ENCODE measurements at places on chromosomes 2 and 18. TPM values are rescaled to one million over a fixed set of nuclear protein-coding genes. Genes with fewer than 3 reads are reported as not detected.

GRCh38 chr2:197141702-197142473 is 168.7 kb downstream of the ANKRD44 start:
- DNase-seq = no peak
- H3K27me3 ChIP-seq = no peaks in the 10 kb centered on the region
- H3K27ac ChIP-seq = no peak overlapping the region
- no peaks in the 10 kb centered on the region for H3K36me3 ChIP-seq
- no peak overlapping the region for H3K4me3 ChIP-seq
- H3K4me1 ChIP-seq = no peaks in the 10 kb centered on the region

DNA sequence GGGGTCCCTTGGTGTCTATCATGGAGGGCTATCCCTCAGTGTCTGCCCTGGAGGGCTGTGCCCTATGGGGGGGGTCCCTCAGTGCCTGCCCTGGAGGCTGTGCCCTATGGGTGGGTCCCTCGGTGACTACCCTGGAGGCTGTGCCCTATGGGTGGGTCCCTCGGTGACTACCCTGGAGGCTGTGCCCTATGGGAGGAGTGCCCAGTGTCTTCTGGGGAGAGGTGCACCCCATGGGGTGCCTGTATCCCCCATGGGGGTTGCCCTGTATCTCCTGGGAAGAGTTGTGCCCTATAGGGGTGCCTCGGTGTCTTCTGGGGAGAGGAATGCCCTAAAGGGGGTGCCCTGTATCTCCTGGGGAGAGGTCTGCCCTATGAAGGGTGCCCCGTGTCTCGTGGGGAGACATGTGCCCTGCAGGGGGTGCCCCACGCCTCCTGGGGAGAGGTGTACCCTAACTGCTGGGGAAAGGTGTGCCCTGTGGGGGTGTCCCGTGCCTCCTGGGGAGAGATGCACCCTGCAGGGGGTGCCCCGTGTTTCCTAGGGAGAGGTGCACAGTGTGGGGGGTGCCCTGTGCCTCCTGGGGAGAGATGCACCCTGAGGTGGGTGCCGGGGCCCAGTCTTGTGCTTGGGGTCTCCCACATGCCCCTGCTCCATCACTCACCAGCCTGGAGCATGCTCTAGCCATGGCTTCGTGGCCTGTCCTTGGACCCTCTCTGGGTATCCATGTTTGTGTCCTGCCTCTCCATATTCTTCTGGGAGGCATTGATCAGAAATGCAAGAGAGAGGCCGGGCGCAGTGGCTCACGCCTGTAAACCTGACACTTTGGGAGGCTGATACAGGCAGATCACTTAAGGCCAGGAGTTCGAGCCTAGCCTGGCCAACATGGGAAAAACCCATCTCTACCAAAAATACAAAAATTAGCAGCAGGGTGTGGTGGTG is 215.6 kb downstream of the HDAC4 start:
- no peaks in the 10 kb centered on the region for H3K27me3 ChIP-seq
- H3K36me3 ChIP-seq = no peaks in the 10 kb centered on the region
- H3K4me1 ChIP-seq = no peaks in the 10 kb centered on the region
- no peak overlapping the region for H3K4me3 ChIP-seq
- no peak for DNase-seq
- no peak overlapping the region for H3K27ac ChIP-seq

DNA sequence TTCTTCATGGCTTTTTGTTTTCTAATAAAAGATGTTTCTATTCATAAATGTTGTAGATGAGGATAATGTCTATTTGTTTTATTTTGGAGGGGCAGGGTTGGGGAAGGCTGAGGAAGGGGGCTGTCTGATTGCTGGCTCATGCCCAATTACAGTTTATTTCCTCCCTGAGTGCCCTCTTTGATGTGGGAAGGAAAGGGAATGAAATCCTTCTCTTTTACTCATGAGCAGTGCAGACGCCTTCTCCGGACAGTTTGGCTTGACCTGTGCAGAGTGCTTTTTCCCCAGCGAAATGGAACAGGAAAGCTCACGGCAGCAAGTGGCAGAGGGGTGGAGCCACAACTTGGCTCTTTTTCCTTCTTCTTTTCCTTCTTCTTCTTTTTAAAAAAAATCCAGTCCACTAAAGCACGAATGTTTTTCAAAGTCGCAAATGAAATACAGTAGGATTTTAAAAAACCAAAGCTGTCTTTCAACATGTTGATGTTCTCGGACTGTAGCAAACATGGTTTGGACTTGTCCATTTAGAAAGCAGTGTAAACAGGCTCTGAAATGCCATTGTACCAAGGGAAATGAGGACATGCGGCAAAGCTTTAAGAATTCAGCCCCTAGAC is 34.5 kb downstream of the RAB31 start:
- no peak overlapping the region for H3K27ac ChIP-seq
- DNase-seq = no peak
- no peaks in the 10 kb centered on the region for H3K36me3 ChIP-seq
- no peak overlapping the region for H3K4me3 ChIP-seq
- no peaks in the 10 kb centered on the region for H3K4me1 ChIP-seq

DNA sequence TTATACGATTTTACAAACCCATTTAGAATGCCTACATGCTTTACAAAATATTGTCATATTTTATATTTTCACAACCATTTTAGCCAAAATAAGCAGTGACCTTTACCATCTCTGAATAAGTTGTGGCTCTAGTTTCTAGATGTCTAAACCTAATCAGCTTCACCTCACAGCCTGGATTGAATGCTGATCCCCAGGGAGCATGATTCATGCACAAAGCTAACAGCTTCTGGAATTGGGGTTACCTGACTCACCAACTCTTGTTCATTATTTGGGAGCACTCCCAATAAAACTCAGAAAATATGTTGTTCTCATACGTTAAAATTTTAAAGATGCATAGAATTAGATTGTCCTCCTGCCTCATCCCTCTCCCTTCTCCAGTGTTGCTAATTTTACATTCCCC is 611.7 kb upstream of the NETO1 start:
- H3K27ac ChIP-seq = no peak overlapping the region
- no peaks in the 10 kb centered on the region for H3K4me1 ChIP-seq
- H3K4me3 ChIP-seq = no peak overlapping the region
- H3K36me3 ChIP-seq = no peaks in the 10 kb centered on the region
- no peaks in the 10 kb centered on the region for H3K27me3 ChIP-seq

GRCh38 chr18:9403795-9404564 is 69.4 kb downstream of the TWSG1 start:
- no peak overlapping the region for H3K4me3 ChIP-seq
- DNase-seq = no peak
- no peaks in the 10 kb centered on the region for H3K4me1 ChIP-seq
- no peaks in the 10 kb centered on the region for H3K36me3 ChIP-seq
- no peaks in the 10 kb centered on the region for H3K27me3 ChIP-seq

GRCh38 chr2:27798948-27799645 is 27.6 kb downstream of the MRPL33 start:
- no peak for DNase-seq
- H3K4me3 ChIP-seq = no peak overlapping the region
- no peaks in the 10 kb centered on the region for H3K4me1 ChIP-seq
- H3K27me3 ChIP-seq = no peaks in the 10 kb centered on the region

DNA sequence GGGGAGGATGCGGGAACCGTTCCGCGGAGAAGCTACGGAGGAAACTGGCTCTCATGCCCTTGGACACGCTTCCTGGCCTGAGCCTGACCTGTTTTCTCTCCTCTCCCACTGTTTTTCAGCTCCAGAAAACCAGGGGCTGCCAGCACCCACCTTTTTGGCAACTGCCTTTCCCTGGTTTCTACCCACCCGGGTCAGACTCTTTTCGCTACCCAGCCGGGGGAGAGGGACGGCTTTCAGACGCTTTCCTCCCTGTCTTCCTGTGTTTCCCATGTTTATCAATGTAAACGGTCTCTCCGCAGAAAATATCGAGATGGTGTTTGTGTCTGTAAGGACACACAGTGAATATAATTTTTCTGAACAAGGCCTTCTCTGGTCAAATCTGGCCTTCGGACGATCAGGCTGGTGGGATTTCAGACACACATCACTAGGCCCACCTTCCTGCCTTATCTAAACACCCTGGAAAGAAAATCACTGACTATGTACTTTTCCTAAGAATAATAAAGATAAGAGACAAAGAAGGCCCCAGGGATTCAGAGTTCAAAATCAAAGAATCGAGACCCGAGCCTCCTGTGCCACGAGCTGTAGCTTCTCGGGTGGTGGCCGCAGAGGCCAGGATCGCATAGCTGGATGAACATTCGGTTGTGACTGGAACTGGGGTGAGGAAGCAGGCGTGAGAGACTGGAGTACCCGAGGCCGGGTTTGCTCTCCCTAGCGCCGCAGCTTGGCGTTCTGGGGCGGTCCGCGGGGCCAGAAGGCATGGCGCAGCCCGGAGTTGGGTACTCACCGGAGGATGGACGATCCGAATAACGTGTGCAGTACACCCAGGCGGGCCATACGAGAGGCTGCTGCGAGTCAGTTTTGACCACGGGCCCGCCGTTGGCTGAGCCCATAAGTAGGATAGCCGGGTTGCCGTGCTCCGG is 1.7 kb downstream of the EN1 start:
- no peak overlapping the region for H3K4me3 ChIP-seq
- no peaks in the 10 kb centered on the region for H3K36me3 ChIP-seq
- H3K27ac ChIP-seq = no peak overlapping the region
- H3K27me3 ChIP-seq = peaks cover 3% of the 10 kb centered on the region
- DNase-seq = no peak
- H3K4me1 ChIP-seq = no peaks in the 10 kb centered on the region

The APOB gene
- 0.06 TPM for total RNA-seq

All from pancreas (tissue), 10 donors.